ENCODE measurements at places on chromosomes 11 and 22. TPM values are rescaled to one million over a fixed set of nuclear protein-coding genes. Genes with fewer than 3 reads are reported as not detected.
A peak's percentile ranks its signal among the peaks of the same experiment; 100 is the strongest.

GRCh38 chr22:43974028-43974545 lies 18.8 kb downstream of the SAMM50 start:
- no peak for DNase-seq
- H3K4me1 ChIP-seq, result no peaks in the 10 kb centered on the region
- H3K27me3 ChIP-seq, result no peaks in the 10 kb centered on the region
- H3K27ac ChIP-seq, result no peak overlapping the region
- H3K4me3 ChIP-seq, result no peak overlapping the region
- peaks cover 19% of the 10 kb centered on the region for H3K36me3 ChIP-seq

- peak overlapping the region; percentile 55 for H3K27ac ChIP-seq
- DNase-seq, result peak; percentile 49
- peak overlapping the region; percentile 58 for H3K4me3 ChIP-seq
- peaks cover 6% of the 10 kb centered on the region for H3K36me3 ChIP-seq
- H3K4me1 ChIP-seq, result peaks cover 36% of the 10 kb centered on the region
- no peaks in the 10 kb centered on the region for H3K27me3 ChIP-seq
Measured at GRCh38 chr22:38305471-38306448, 11.5 kb downstream of the CSNK1E start.

DNA sequence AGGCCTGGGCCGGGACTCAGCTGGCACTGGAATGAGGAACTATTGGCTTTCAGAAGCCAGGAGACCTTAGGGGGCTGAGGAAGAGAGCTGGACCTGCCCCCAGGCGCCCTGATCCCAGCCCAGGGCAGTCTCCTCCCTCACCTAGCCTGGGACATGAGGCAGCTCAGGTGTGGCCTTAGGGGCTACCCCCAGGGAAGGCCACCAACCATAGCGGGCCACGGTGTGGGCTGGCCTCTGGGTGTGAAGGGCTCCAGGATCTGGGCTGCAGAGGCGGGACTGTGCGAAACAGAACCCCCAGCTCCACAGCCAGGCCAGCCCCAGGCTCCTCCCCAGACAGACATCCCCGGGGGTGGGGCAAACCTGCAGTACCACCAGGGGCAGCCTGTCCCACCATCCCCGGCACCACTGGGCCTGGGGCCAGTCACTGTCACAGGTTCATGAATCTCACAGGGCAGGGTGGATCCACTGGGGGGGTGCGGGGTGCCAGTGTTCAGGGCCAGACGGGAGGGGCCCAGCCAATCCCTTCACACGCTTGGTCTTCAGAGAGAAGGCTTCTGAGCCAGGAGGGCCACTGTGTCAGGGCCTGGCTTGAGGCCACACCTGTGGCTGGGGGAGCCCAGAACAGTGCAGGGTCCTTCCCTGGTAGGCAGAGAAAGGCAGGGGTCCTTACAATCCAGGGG lies 3.5 kb downstream of the PLXNB2 start:
- no peaks in the 10 kb centered on the region for H3K36me3 ChIP-seq
- DNase-seq, result peak; percentile 29
- peaks cover 7% of the 10 kb centered on the region for H3K4me1 ChIP-seq
- no peak overlapping the region for H3K27ac ChIP-seq
- H3K27me3 ChIP-seq, result peaks cover 6% of the 10 kb centered on the region

DNA sequence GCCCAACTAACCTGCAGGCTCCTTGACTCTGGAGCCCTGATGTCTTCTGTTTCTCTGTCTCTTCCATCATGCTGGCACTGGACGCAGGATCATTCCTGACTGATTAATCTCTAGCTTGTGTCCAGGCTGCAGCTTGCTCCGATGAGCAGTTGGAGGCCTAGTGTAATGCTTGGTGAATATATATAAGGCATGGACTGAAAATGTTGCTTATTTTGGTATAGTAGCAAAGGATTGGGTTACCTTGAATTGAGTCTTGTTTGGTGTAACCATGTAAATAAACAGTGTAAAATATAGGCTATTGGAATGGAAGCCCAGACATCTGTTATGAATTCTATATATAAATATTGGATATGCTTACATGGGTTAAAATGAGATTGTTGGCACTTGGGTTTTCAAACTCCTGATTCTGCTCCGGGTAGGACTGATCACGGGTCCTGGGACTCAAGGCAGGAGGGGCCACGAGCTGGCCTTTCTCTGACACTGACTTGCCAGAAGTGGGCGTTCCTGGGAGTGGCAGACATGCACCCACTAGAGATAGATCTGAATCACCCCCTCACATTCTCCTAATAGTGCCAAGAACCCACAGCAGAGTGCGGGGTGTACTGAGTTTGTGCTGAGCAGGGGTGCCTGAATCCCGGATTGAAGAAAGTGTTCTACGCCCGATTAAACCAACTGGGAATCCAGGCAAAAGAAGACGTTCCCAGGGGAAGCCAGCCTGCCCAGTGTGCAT lies 25.8 kb downstream of the LRP5 start:
- no peaks in the 10 kb centered on the region for H3K27me3 ChIP-seq
- no peak overlapping the region for H3K27ac ChIP-seq
- H3K4me3 ChIP-seq, result no peak overlapping the region

The KRTAP5-9 gene
- 0.21 TPM for total RNA-seq

- DNase-seq, result no peak
- no peak overlapping the region for H3K27ac ChIP-seq
- no peaks in the 10 kb centered on the region for H3K4me1 ChIP-seq
- no peak overlapping the region for H3K4me3 ChIP-seq
- no peaks in the 10 kb centered on the region for H3K27me3 ChIP-seq
Measured at GRCh38 chr11:106621484-106621883, 396.8 kb downstream of the GUCY1A2 start.

The HPX gene
- 1.2 TPM for total RNA-seq

- no peaks in the 10 kb centered on the region for H3K4me1 ChIP-seq
- DNase-seq, result no peak
- no peak overlapping the region for H3K27ac ChIP-seq
- H3K4me3 ChIP-seq, result no peak overlapping the region
- H3K36me3 ChIP-seq, result no peaks in the 10 kb centered on the region
- H3K27me3 ChIP-seq, result no peaks in the 10 kb centered on the region
Measured at GRCh38 chr11:2434506-2435255, 9.6 kb downstream of the TRPM5 start.

GRCh38 chr11:86015699-86016098 lies 53.2 kb downstream of the PICALM start:
- H3K4me3 ChIP-seq, result no peak overlapping the region
- H3K36me3 ChIP-seq, result peaks cover 45% of the 10 kb centered on the region
- no peak for DNase-seq
- peak overlapping the region; percentile 17 for H3K27ac ChIP-seq

The SCN2B gene
- not detected for total RNA-seq

GRCh38 chr11:640021-640706 lies 3.1 kb downstream of the DRD4 start:
- H3K4me3 ChIP-seq, result peak overlapping the region; percentile 50
- peaks cover 15% of the 10 kb centered on the region for H3K27me3 ChIP-seq
- H3K4me1 ChIP-seq, result peaks cover 13% of the 10 kb centered on the region
- DNase-seq, result no peak
- no peak overlapping the region for H3K27ac ChIP-seq

Measured in activated T-cell treated with anti-CD3 and anti-CD28 coated beads, Interleukin-2, amount 50 U/mL, for 72 hours (primary cell).